NCI-H1048 (cell line): ENCODE measurements at places on chromosomes 7 and 10.
A peak's percentile ranks its signal among the peaks of the same experiment; 100 is the strongest.

GRCh38 chr7:141184532-141185190, 110.8 kb downstream of the TMEM178B start:
- DNase-seq: no peak

DNA sequence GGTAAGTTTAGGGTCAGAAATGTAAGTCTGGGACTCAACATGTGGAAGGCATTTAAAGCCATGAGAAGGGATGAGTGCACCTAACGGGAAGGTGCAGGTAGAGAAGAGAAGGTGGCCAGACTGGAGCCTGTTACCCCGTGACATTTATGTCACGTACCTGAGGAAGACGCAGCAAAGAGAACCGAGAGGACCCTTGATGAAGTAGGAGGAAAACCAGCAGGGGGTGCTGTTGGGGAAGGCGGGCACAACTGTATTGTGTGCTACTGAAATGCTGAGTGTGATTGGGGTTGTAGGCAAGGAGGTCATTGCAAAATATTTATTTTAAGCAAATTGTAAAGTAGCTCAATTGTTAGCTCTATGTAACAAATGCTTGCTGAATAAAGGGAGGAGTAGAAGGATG, 338.2 kb upstream of the PRKCQ start:
- no peak for DNase-seq

GRCh38 chr10:1369665-1370064, 313.5 kb downstream of the WDR37 start:
- no peak for DNase-seq

GRCh38 chr7:88842201-88842600, 46.7 kb upstream of the TEX47 start:
- no peak for DNase-seq

DNA sequence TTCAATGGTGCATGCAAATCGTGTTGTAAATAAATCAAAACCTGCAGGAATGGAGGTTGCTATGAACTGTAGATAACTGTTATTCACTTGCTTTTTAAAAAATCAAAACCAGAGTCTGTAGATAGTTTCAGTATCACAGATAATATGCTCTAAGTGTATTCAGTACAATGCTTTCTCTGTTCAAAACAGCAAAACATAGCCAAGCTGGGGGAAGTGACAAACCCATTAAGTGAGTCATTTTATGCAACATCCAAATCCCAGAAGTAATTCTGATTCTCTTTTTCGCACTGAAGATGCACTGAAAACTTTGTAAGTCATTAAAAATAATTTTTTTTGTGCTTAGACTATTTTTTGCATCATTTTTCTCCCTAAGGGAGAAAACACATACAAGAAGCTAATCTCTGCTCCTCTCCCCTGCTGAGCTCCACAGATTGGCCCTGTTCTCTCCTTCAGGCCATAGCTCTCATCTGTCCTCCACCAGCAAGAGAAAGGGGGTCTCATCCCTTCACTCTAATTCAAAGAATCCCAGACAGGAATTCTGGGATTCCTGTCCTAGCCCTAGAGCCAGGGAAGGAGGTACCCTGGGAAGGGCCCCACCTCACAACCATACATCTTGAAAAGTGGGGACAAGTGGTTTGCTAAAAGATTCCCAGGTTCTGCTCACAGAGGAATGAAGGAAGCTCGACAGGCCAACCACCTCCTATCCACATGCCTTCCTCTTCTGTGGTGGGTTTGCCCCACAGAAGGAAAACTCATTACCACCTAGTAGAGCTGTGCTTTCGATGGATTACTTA, 4.9 kb downstream of the PRTFDC1 start:
- no peak for DNase-seq

- DNase-seq: no peak
Observed at GRCh38 chr10:20105236-20105635, 289.0 kb downstream of the PLXDC2 start.

DNA sequence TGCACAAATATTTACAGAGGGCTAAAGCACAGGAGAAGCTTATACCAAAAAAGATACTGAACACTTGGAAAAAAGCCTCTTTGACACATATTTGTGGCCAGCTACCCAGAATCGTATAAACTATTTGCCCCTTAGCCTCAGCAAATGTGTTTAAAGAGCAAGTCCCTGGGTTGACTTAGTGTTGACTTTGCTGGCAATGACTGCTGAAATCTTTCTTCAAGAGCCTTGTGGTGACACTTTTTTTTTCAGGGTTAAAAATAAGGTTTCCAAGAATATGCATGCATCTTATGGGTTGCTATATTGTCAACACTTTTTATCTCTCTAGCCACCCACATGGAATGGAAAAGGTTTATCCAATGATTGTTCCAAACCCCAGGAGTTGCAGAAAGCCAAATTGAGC, 14.9 kb upstream of the PLEKHS1 start:
- DNase-seq: no peak

GRCh38 chr7:104980841-104981671, 32.9 kb upstream of the KMT2E start:
- peak; percentile 30 for DNase-seq

DNA sequence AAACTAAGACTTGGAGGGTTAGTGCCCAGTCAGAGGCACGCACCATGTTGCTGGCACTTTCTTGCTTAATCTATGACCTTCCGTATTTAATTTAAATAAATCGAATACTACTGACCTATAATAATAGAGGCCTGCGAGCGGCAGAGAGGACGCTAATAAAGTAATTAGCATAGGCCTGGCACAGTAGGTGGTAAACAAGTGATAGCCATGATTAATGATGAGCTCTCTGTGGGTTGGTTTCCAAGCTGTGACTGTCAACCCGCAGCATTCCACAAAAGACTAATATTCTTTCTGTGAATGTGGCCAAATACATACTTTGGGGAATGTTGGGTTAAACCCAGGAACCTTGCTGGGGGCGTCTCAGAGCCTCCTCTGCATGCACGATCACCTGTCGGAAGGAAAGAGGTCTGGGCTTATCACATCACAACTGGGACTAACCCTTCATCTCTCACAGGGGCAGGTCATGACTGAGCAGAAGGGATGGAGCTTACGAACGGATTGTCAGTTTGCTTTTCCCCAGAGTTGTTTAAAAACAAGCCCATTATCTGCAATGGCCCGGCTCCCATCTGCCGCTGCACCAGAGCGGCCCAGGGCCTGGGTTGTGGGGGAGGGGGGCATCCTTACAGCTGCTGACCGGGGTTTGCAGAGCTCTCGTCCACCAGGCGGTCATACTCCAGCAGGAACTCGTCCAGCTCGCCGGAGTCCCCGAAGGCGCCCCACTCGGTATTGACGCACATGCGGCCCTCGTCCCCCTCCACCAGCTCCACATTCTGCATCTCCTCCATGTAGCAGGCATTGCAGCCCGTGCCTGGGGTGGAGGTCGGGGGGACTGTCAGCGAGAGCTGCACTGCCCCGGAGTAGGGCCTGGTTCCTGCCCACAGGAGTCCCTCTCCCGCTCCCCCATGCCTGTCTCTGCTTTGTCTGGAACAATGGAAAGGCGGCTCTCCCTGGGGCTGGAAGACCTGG, 6.2 kb upstream of the MYL7 start:
- no peak for DNase-seq

GRCh38 chr10:127456122-127456521, 93.0 kb upstream of the NPS start:
- DNase-seq: no peak

DNA sequence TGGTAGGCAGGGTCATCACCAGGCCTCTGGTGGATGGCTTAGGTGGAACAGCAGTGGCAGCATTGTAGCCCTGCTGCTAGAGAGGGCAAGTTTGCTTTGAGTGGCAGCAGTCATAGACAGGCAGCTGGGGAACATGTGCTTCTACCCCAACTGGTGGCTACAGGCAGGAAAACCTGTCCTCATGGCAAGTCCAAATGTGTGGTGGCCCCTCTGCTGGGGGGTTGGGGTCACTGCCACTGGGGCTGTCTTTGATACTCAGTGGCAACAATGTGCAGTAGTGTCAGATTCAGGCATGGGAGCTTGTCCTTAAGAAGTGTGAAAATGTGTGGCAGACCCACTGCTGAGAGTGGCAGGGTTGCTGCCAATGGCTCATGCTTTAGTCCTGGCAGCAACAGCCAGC, 186.2 kb upstream of the NPSR1 start:
- DNase-seq: no peak

DNA sequence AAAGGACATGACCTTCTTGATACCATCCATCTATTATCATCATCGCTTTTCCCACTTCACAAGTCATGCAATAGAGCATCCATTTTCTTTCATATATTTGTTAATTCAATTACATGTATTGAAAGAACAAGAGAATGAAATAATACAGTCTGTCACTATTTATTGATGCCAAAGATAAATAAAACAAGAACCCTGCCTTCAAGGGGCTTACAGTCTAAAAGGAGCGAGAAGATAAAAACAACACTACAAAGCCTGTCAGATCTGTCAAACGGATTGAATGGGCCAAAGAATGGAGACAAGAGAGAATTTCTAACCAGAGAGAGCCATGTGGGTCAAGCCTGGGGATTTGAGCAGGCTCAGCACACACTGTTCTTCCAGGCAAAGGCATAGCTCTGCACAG, 15.9 kb downstream of the CPA5 start:
- DNase-seq: no peak

DNA sequence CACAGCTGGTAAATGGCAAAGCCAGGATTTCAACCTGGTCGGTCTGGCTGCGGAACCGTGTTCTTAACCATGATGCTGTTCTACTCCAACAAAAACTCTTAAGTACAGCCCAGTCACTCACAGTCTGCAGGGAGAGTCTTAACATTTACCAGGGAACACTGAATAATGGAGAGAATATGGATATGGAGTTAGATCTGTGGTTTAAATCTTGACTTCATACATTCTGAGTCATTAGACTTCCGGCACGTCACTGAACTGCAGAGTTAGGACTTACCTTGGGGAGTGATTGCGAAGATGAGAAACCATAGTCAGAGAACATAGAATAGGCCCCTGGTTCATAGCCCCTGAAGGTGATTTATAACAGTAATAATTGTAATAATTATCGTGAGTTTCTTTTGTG, 61.7 kb downstream of the ADRA2A start:
- DNase-seq: no peak

DNA sequence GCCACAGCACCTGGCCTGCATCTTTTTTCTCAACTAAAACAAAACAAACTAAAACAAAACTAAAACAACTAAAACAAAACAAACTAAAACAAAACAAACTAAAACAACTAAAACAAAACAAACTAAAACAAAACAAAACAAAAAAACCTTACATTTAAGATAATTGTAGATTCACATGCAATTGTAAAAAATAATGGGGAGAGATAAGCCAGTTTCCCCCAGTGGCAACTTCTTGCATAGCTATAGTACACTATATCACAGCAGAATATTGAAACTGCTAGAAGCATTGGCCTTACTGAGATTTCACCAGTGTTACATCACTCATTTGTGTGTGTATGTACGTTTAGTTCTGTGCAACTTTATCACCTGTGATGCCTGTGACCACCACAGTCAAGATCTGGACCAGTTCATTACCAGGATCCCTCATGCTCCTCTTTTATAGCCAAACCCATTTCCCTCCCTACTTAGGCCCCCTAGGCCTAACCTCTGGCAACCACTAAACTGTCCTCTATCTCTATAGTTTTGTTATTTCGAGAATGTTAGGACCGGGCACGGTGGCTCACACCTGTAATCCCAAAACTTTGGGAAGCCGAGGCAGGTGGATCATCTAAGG, 9.3 kb downstream of the FXYD4 start:
- no peak for DNase-seq

GRCh38 chr10:42979181-42979580, 97.7 kb upstream of the RET start:
- DNase-seq: no peak

GRCh38 chr10:24449321-24449740, 240.4 kb downstream of the KIAA1217 start:
- DNase-seq: no peak

DNA sequence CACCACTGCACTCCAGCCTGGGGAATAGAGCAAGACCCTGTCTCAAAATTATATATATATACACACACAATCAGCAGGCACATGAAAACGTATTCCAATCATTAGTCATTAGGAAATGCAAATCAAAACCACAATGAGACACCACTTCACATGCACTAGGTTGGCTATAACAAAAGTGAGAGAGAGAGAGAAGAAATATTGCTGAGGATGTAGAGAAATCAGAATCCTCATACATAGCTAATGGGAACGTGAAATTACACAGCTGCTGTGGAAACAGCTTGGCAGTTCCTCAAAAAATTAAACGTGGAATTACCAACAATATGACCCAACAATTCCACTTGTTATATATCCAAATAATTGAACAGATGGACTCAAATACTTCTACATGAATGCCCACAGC, 43.3 kb upstream of the CNNM1 start:
- DNase-seq: no peak

DNA sequence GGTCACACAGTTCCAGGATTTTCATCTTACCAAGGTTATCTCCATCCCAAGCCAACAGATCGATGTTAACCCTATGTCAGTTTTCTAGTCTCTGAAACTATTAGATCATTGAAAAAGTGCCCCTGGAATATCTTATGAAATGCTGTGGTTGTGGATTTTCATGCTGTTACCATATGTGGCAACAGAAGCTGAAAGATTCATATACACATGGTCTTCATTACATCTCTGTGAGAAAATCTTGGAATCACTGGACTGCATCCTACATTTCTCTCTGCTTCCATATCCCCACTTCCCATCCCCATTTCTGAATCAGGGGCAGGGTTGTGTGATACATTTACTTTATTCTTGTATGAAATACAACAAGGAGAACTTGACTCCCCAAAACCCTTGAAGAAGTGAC, 146.1 kb downstream of the SLC16A9 start:
- no peak for DNase-seq

GRCh38 chr10:24690961-24691512, 32.6 kb downstream of the ARHGAP21 start:
- DNase-seq: no peak

GRCh38 chr10:17059197-17059688, 70.4 kb downstream of the CUBN start:
- no peak for DNase-seq

- no peak for DNase-seq
Observed at GRCh38 chr7:101882005-101882421, 64.6 kb downstream of the CUX1 start.

GRCh38 chr7:1457059-1457948, 2.0 kb downstream of the MICALL2 start:
- DNase-seq: no peak

- DNase-seq: no peak
Observed at GRCh38 chr10:114131094-114131493, 42.9 kb downstream of the CCDC186 start.

- DNase-seq: no peak
Observed at GRCh38 chr10:65319493-65319892, 1606.3 kb upstream of the LRRTM3 start.

GRCh38 chr7:7212612-7213011, 30.3 kb downstream of the C1GALT1 start:
- no peak for DNase-seq

DNA sequence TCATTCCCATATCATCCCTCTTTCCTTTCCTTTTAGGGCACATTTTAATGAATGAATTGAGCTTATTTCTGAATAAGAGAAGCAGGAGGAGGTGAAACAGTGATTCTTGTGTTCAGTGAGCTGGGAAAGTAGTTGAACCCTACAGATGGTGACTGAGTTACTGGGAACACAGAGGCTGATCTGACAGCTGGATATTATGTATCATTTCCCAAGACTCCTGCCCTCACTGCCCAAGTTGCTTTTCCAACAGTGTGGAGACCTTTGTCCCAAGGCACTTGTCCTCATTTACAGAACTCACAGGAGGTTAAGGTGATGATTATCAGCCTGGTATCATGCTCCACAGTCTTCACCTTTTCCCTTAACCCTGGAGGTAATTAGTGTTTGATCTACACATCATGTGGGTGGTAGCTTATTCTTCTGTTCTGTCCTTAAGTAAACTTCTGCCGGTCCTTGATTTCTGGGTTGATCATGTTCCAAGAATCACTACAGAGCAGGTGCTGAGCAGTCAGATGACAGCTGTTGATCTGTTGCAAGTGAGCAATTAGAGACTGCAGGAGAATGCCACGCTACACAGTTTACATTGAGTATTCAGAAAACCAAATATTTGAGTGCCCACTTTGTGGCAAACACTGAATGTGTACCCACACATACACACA, 2.6 kb downstream of the PRLHR start:
- no peak for DNase-seq
